ENCODE measurements at places on chromosomes 4 and X.

- DNase-seq: no peak
These were observed 102.6 kb downstream of the PHEX start for GRCh38 chrX:22134681-22135080.

GRCh38 chrX:17588303-17588702 lies 149.0 kb upstream of the SCML1 start:
- DNase-seq: no peak

DNA sequence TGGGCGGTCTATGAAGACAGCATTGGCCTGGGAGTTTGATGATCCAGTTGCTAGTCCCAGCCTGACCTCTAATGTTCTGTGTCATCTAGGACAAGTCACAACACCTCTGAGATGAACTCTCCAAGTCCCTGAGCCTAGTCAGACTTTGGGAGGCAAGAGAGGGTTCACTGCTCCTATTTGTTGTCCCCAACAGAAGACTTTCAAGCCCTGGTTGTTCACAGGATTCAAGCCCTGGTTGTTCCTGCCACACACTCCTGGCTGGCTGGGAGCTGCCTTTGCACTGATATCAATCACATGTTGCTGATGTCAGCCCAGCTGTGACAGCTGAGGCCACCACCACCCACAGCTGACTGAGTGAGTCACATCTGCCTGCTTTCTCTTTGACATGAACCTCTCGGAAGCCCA lies 253.2 kb upstream of the RASGEF1B start:
- DNase-seq: peak; percentile 24

- no peak for DNase-seq
These were observed 277.3 kb upstream of the HAND2 start for GRCh38 chr4:173807347-173807746.

GRCh38 chr4:16168144-16168543 lies 58.1 kb downstream of the TAPT1 start:
- no peak for DNase-seq

GRCh38 chrX:108442901-108443464 lies 3.3 kb downstream of the COL4A5 start:
- DNase-seq: no peak

- DNase-seq: no peak
These were observed 14.6 kb downstream of the GRXCR1 start for GRCh38 chr4:42906891-42907759.

GRCh38 chr4:3042226-3042625 lies 32.1 kb downstream of the HTT-AS start:
- DNase-seq: no peak

- DNase-seq: no peak
These were observed 28.6 kb downstream of the AFAP1 start for GRCh38 chr4:7910952-7911578.

Measured in CD4-positive, alpha-beta T cell treated with Interleukin-4 for 4 hours (primary cell).